Ovary (tissue), 10 donors: ENCODE measurements at places on chromosomes 3 and 15. TPM values are rescaled to one million over a fixed set of nuclear protein-coding genes. Genes with fewer than 3 reads are reported as not detected.

- no peak for DNase-seq
- no peaks in the 10 kb centered on the region for H3K27me3 ChIP-seq
- H3K4me3 ChIP-seq: no peak overlapping the region
- no peaks in the 10 kb centered on the region for H3K36me3 ChIP-seq
- peaks cover 21% of the 10 kb centered on the region for H3K4me1 ChIP-seq
Observed at GRCh38 chr3:4751502-4752101, 227.6 kb upstream of the BHLHE40 start.

- H3K4me3 ChIP-seq: no peak overlapping the region
- peak overlapping the region; percentile 45 for H3K27ac ChIP-seq
Observed at GRCh38 chr15:57505949-57506391, 85.7 kb upstream of the MYZAP start.

- H3K27me3 ChIP-seq: no peaks in the 10 kb centered on the region
- no peaks in the 10 kb centered on the region for H3K36me3 ChIP-seq
- H3K4me3 ChIP-seq: peak within 1 kb of the TSS; percentile 76
Observed at GRCh38 chr3:184154885-184155643, at the start of gene DVL3. DVL3 (plus strand) TSS chr3:184155377; CDS start chr3:184155636, 259 bp downstream.

DNA sequence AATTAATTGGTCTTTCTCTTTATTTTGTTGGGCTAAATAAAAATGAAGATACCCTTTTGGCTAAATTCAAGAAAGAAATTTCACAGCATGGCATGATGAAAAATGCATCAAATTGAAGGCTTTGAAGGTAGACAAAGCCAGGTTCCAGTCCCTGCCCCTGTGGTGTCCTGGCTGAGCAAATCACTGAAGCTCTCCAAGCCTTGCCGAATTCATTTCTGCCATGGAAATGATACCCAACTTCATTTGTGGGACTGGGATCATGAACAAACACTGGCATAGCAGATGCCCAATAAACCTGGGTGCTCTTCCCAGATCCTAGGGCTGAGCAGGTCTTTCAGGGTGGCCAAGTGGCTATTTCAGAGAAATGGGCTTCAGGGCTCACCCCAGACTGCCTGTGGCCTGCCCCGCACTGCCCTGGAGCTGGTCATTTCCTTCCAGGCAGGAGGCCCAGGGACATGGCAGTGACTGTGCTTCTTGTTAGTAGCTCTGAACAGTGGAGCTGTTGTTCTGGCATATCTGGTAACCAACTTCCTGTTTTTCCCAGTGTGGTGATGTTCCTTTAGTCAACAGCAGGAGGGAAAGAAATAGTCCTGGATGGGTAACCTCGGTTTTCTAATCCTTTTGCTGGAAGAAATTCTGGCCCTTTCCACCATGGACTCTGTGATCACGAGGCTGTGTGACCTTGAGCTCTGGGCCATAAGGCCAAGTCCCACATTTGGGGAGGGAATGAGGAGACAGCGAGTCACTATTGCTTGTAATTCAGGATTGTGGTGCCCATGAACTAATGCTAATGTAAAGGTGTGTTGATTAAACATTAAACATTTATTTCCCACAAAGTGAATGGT is 47.6 kb downstream of the CTDSPL start:
- no peak overlapping the region for H3K4me3 ChIP-seq
- H3K27ac ChIP-seq: no peak overlapping the region
- peaks cover 29% of the 10 kb centered on the region for H3K4me1 ChIP-seq
- H3K27me3 ChIP-seq: no peaks in the 10 kb centered on the region
- no peak for DNase-seq
- no peaks in the 10 kb centered on the region for H3K36me3 ChIP-seq

ZNF80 gene
- 0.02 TPM for polyA plus RNA-seq

DNA sequence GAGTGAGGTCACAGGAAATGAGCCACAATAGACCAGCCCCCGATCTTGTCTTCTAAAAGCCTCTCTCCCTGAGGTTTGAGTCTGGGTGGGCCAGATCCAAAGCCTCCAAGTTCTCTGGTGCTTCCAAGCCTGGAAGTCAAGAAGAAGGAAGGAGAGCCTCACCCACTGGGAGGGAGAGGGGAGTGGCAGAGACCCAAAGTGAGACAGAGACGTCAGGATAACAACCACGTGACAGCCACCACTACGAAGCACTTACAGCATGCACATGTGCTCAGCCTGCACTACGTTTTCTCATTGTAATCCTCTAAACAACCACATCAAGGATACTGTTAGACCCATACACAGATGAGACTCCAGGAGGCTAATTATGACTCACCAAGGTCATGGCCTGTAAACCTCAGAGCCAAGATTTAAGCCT is 197.3 kb upstream of the LINGO1 start:
- no peaks in the 10 kb centered on the region for H3K4me1 ChIP-seq
- no peak overlapping the region for H3K4me3 ChIP-seq
- no peak overlapping the region for H3K27ac ChIP-seq
- DNase-seq: no peak

- H3K27me3 ChIP-seq: no peaks in the 10 kb centered on the region
- no peak overlapping the region for H3K4me3 ChIP-seq
- DNase-seq: no peak
Observed at GRCh38 chr3:191282251-191283185, 46.7 kb upstream of the CCDC50 start.

- peak overlapping the region; percentile 73 for H3K27ac ChIP-seq
- no peaks in the 10 kb centered on the region for H3K27me3 ChIP-seq
- DNase-seq: peak; percentile 55
- H3K4me1 ChIP-seq: peaks cover 14% of the 10 kb centered on the region
- peak overlapping the region; percentile 30 for H3K4me3 ChIP-seq
- H3K36me3 ChIP-seq: no peaks in the 10 kb centered on the region
Observed at GRCh38 chr15:85582131-85583079, 202.0 kb downstream of the AKAP13 start.

IDH3A gene
- 58.6 TPM for polyA plus RNA-seq

GRCh38 chr3:61989681-61990080 is 383.7 kb downstream of the FEZF2 start:
- H3K4me1 ChIP-seq: no peaks in the 10 kb centered on the region
- DNase-seq: no peak
- H3K27ac ChIP-seq: no peak overlapping the region
- H3K4me3 ChIP-seq: no peak overlapping the region
- H3K27me3 ChIP-seq: no peaks in the 10 kb centered on the region
- no peaks in the 10 kb centered on the region for H3K36me3 ChIP-seq

DNA sequence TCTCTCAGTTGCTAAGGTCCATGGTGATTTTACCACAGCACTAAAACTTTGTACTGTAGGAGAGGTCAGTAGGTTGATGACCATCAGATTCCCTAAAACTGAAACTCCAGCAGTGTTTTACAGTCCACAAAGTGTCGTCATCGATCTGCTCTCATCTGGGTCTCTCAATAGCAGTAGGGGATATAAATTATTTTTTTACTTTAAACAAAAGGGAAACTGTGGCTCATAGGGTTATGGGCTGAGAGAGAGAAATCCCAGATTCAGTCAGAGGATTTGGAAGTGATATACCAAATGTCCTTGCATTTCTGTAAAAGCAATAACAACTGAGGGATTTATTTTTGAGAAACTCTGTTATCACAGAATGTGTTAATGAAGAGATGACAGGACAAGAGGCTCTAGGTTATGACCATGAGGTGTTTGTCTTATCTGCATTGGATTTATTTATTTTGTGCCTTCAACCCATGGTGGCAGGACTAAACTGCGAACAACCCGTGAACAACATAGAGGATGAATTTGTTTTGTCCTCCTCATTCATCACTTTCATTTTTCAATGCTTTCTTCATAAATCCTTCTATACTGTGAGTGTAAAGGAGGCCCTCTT is 869.7 kb downstream of the OTOL1 start:
- H3K27ac ChIP-seq: no peak overlapping the region
- H3K36me3 ChIP-seq: no peaks in the 10 kb centered on the region
- H3K4me3 ChIP-seq: no peak overlapping the region
- H3K4me1 ChIP-seq: no peaks in the 10 kb centered on the region

GRCh38 chr3:194184265-194184751 is 48.4 kb downstream of the HES1 start:
- H3K27ac ChIP-seq: no peak overlapping the region
- H3K27me3 ChIP-seq: no peaks in the 10 kb centered on the region
- DNase-seq: no peak
- H3K36me3 ChIP-seq: no peaks in the 10 kb centered on the region

DNA sequence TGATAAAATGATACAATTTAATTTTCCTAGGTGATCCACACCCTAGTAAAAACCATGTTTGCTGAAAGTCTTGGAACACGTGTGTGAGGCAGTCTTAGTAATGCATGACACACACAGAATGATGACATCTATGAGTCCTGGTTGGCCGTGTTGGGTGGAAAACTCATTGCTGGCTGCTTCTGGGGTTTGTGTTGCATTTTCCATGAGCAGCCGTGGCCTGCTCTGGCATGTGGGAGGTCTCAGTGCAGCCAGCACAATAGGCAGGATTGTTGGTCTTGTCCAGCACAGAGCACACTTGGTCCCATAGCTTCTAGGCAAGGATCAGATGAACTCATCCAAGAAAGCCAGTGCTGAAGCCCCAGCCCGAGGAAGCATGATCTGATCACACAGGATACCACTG is 172.8 kb upstream of the UBE3A start:
- H3K36me3 ChIP-seq: no peaks in the 10 kb centered on the region
- DNase-seq: no peak
- no peaks in the 10 kb centered on the region for H3K4me1 ChIP-seq
- no peak overlapping the region for H3K27ac ChIP-seq
- no peaks in the 10 kb centered on the region for H3K27me3 ChIP-seq

SLC2A2 gene
- polyA plus RNA-seq: not detected
